EL (cell line): ENCODE measurements at places on chromosomes 5 and 9.

GRCh38 chr5:76547242-76547890 is 75.8 kb downstream of the F2RL2 start:
- no peak for DNase-seq

- DNase-seq, result no peak
These were observed 29.9 kb downstream of the TENT4A start for GRCh38 chr5:6743161-6743560.

GRCh38 chr9:121744002-121744686 is 92.7 kb downstream of the DAB2IP start:
- DNase-seq, result peak; percentile 57

- no peak for DNase-seq
These were observed 465.0 kb downstream of the AGTPBP1 start for GRCh38 chr9:85276741-85277140.

DNA sequence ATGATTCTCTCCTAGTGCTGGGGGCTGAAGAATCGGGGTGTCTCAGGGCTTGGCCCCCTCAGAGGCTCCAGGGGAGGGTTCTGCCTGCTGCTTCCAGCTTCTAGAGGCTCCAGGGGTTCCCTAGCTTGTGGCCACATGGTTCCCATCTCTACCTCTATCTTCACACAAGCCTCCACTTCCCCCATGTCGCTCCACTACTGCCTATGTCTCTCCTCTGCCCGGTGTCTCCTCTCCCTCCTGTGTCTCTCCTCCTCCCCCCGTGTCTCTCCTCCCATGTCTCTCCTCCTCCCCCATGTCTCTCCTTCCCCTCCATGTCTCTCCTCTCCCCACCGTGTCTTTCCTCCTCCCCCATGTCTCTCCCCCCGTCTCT is 12.2 kb upstream of the RNU6ATAC start:
- no peak for DNase-seq

DNA sequence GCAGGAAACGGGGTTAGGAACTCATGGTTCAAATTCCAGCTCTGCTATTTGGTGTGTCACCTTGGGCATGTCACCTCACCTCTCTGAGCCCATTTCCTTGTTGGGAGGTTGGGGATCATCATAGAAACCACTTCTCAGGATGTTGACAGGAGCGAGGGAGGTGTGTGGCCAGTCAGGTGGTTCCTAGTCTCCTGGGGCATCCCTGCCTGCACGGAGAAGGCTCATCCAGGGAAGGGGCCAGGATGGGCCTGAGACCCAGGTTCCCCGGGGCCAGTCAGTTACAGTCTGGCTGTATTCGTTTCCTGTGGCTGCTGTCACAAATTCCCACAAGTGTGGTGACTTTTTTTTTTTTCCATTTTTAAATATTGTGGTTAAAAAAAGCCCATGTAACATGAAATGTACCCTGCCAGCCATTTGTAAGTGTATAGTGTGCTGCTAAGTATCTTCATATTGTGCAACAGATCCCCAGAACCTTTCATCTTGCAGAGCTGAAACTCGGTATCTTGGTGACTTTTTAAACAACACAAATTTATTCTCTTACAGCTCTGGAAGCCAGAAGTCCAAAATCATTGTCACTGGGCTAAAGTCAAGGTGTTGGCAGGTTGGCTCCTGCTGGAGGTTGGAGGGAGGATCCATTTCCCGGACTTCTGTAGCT is 78.7 kb upstream of the UNC5A start:
- DNase-seq, result no peak
